Endothelial cell (in vitro differentiated cells): ENCODE measurements at places on chromosomes 6 and 20.

GRCh38 chr20:35458388-35458787 is 3.0 kb downstream of the CEP250 start:
- DNase-seq: no peak

DNA sequence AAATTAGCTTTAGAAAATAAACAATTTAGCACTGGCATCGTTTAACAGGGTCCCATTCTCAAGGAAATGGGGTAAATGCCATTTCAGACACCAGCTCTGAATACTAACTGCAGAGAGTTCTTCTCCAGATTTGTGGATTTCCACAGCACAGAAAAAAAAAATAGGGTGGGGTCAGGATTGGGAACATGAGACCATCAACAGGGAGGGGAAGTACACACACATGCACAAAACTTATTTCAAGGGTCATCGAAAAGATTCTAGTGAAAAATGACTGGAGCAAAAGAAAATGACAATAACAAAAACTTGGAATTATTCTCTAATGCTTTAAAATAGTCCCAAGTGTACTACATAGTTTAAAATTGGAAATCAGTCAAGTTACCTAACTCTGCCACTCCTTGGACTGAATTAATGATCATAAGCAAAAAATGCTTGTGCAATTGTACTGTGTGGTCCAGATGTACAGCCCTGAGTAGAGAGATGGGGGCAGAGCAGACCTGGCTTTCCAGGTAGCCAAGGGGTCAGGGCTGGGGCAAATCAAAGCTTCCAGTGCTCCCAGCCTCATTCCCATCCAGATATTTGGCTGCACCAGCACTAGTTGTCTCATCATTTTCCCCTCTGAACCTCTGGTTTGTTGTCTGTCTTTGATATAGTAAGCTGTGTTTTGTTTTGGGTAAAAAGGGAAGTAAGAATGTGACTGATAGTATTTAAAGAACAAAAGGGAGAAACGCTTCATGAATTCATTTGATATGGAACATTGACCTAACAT is 152.4 kb downstream of the SOBP start:
- DNase-seq: no peak

- DNase-seq: no peak
Measured at GRCh38 chr20:56395166-56395565, 2.7 kb downstream of the CSTF1 start.

GRCh38 chr6:22468256-22468965 is 101.0 kb upstream of the HDGFL1 start:
- no peak for DNase-seq

DNA sequence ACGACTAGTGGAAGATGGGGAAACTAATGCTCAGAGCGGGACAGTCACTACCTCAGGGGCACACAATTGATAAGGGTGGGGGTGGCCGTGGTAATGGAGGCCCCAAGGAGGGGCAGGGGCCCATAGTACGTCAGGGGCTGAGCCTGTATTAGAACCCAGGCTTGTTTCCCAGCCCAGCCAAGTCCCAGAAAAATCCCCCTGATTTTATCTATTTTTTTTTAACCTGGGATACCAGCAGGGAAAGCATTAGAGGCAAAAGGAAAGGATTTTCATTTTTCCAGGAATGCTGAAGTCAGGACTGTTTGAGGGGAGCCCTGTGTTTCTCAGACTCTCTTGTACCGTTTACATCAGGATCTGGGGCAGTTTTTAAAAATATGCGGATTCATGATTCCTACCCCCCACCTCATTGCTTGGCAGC is 382 bp downstream of the MYH7B start:
- DNase-seq: no peak

- DNase-seq: no peak
Measured at GRCh38 chr6:42193491-42193894, 1.3 kb downstream of the GUCA1B start.

DNA sequence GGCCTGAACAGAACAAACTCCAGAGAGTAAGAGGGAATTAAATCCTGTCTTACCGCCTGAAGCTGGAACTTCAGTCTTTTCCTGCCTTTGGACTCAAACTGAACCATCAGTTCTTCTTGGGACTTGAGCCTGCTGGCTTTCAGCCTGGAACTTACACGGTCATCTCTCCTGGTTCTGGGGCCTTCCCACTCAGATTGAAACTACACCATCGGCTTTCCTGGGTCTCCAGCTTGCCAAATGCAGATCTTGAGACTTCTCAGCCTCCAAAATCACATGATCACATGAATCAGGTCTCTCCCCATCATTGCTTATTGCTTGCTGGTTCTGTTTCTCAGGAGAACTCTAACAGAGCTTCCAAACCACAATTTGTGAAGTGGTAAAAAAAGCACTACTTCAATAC is 276.3 kb downstream of the KIF16B start:
- DNase-seq: no peak

DNA sequence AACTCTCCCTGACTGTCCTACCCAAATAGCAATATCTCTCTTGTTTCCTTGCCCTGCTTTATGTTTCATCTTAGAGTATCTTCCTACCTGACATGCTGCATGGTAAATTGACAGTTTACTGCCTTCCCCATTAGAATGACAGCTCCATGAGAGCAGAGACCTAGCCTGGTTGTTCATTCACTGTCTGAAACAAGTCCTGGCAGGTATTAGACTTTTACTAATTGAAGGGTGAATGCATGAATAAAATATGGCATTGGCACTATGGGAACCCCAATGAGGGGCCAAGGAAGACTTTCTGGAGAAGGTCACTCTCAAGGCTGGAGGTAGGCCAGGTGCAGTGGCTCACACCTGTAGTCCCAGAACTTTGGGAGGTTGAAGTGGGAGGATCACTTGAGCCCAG is 3.8 kb upstream of the CITED2 start:
- no peak for DNase-seq

DNA sequence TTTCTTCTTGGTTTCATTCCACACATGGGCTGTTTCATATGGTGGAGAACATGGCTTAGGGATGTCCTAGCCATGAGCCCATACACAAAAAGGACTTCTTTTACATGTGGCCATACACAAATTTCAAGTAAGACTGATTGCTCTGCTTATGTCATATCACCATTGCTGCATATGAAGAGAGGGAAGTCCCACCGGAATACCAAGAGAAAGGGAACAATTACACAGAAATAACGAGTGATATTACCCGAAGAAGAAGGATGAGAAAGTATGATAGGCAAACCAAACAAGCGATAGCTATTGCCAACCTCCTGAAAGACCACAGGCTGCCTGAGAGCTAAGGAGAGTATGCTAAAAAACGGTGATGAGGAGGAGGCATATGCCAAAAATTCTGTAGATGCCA is 70.5 kb upstream of the TNFRSF21 start:
- no peak for DNase-seq

DNA sequence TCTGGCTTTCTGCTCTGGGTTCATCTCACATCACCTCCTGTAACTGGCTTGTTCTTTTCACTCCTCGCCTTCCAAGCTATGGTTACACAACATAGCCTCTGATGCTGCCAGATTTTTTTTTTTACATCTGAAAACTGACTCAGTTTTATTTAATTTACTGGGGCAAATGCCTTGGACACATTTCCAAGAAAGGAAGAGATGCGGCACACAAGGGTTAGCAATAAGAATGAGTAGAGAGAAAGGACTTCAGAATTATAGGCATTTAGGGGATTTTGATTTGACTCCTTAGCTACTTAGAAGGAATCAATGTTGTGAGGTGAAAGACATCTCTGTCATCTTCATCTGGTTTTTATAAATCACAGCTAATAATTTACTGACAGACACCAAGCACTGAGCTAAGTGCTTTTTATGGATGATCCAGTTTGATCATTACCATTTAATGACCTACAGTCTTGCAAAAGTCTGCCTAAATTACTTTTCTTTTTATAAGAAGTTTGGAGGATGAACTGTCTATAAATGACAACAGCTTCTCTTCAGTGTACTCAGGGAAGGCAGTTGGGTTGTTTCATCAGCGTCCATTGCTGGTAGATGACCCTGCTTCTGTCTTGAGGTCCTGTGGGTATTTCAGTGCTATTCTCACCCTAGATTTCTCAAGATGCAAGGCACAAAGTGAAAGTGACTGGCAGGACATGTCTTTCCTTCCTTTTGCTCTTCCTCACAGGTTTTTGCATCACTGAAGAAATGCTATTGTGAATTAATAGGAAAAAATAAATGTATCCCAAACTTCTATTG is 31.1 kb downstream of the LAMA4 start:
- DNase-seq: no peak

DNA sequence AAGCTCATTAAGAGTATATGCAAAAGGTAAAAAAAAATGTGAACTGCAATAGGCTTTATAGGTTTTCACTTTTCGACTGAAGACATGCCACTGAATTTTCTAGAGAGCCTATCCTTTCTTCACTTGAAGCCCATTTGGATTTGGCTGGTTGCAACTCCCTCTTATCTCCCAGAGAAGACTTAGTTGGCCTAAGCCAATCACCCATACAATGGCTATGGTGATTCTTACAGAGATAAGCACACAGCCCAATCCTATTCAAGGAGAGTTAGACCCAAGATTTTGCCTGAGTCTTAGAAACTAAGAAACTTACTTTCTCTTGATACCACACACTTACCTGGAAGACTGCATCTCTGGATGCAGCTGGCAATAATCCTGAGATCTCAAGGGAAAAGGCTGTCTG is 167.3 kb upstream of the PTCHD4 start:
- no peak for DNase-seq

GRCh38 chr6:223763-224162 is 68.5 kb upstream of the DUSP22 start:
- DNase-seq: no peak

DNA sequence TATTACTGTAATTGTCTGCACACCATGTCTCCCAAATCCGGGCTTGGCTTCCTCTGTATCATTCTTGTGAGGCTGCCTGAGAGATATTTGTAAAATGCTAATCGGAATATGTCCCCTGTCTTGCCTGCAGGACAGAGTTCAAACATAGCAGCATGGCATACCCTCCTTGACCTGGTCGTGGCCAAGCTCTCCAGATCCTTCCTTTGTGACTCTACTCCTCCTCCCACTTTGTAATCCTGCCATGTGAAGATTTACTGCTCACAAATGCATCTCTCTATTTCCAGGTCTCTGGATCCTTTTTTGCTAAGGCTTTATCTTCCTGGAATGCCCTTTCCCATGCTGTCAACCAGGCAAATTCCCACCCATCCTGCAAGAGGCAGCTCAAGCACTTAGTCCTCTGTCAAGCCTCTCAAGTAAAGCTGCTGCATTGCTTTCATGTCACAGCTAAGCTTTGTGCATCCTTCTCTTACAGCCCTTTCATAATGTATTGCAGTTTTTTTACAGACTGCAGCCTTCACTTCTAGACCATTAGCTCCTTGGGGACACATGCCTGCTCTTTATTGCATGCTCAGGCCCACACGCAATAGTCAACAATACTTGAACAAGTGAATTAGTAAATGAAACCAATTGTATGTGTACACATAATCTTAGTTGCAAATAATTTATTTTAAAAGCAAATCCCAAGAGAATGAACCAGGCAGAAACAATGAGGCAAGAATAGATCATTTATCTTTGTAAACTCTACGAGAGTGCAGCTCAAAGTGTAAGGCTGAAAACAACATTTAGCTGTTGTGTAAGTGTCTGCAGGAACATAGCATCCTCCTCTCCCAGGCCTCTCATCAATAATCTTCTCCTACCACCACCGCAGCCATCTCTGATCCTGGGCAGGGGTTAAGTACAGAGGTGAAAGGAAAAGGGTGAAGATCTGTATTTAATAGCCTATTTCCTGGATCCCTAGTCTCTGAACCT is 45.8 kb downstream of the HIVEP2 start:
- DNase-seq: no peak

GRCh38 chr6:46137387-46137786 is 7.6 kb downstream of the ENPP4 start:
- DNase-seq: no peak

GRCh38 chr6:80329496-80329895 is 223.0 kb downstream of the BCKDHB start:
- DNase-seq: no peak

DNA sequence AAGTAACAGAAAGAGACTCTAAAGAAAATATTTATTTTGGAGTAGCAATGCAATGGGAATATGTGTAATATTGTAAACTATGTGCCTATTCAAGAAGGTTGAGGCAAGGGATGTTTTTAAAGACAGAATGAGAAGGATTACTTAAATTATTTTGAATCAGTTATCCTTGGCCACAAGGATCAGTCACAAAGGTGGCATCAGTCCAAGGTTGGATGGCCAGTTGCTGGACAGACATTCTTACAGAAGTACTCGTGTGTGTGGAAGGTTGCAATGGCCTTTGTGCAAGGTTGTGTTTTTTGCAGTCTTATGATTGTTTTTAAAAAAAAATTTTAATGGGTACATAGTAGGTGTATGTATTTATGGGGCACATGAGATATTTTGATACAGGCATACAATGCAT is 2.0 kb downstream of the QRSL1 start:
- no peak for DNase-seq

DNA sequence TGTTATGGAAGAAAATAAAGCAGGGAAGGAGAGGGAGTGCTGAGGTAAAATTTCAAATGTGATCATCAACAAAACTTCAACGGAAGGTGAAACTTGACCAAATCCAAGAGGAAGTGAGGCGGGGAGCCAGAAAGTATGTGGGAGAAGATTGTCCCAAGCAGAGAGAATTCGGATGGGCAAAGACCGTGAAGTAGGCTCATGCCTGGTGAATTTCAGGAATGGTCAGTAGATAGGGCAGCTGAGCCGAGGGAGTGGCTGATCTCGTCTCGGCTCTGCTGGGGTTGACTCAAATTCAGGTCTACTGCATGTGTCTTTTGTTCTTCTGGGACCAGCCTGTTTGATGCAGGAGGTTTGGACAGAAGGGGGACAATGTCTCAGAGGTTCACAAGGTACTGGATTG is 7.0 kb upstream of the CSNK2A1 start:
- no peak for DNase-seq

GRCh38 chr20:6045566-6045965 is 8.3 kb downstream of the LRRN4 start:
- DNase-seq: no peak

- DNase-seq: no peak
Measured at GRCh38 chr20:59526242-59527225, 77.8 kb upstream of the PHACTR3 start.

- DNase-seq: no peak
Measured at GRCh38 chr20:44405785-44406571, 50.5 kb downstream of the HNF4A start.

DNA sequence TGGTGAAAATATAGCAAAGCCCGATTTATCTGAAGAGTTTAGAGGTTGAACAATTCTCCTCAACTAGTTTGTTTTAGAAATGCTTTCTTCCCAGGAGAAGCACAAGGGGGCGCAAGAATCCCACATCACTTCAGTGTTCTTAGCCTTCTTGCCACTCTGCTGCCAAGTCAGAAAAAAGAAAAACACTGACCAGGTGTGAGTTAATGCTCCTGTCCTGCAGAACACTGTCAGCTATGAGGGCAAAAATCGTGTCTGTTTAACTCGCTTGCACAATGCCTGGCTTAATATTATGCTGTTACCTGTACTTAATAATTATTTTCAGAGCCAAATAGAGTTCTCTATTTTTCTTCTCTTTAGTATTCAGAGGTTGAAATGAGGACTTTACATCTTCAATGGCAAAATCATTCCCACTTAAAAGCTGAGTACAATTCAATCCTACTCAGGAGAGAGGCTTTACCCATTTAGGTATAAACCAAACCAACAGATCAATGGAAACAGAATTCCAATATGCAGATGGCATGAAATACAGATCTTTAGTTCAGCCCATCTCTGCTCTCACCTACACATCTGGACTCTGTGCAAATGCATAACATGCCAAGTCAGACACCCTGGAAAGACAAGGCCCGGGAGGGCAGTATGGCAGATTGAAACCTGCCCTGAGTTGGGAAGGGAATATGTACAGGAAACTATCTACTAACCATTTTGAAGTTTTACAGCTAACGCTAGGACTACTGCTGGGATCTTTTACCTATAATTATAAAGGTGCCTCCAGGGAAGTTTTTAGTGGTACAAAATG is 71.4 kb upstream of the TULP1 start:
- DNase-seq: peak; percentile 70
